ENCODE measurements at places on chromosomes 16 and 17.

DNA sequence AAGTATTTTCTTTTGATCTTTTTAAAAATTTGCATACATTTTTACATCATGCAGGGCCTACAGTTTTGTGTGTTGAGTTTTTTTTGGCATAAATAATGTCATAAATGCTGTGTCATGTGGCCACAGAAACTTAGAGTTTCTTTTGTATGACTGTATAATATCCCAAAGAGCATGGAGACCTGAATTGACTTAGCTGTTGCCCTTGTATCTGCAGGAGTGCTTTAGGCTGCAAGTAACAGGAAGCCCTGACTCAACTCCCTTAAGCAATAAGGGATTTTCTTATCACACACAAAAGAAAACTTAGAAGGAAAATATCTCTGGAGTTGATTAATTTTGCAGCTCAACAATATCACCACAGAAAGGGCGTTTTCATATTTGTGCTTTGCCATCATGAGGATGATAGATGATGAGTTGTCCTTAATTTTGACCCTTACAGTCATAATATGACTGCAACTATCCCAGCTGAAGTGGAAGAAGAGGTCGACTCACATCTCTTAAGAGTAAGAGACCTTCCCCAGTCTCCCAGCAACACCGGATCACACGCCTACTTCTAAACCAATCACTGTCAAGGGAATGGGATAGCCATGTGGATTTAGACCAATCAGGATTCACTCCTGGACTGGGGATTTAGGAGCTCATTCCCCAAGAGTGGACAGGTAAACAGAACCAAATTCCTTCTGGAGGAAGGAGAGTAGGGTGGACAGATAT lies 138.9 kb downstream of the GSG1L start:
- DNase-seq: no peak

- no peak for DNase-seq
Measured at GRCh38 chr17:33924104-33924503, 331.0 kb upstream of the CCL2 start.

DNA sequence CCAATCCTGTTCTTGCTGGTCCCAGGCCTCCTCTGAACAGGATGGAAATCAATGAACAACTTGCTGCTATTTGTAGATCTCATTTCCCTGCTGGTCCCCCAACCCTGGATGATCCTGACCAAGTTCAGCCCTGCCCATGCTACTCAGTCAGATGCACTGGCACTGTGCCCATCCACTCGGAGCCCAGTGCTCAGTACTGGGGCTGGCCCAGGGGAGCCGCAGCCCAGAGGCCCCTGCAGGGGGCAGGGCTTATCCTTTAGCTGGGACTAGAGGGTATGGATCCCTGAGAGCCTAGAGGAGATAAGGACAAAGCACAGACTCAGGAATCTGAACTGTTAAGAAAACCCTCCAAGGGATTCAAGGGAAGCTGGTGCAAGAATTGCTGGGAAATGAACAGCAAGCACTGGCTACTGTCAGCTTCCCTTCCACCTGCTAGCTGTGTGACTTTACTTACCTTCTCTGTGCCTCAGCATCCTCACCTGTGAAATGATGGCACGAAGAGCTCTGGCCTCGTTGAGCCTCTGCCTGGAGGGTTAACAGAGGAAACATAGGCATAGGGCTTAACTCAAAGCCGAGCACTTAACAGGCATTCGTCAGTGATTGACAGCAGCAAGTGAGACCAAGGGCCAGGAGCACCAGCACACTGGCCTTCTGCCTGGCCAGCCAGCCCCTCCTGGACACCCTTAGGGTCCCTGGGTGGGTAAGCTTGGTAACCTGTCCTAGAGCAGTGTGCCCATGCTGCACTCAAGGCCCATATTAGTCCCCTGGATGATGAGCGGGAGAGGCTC lies 29.8 kb upstream of the C1QL1 start:
- DNase-seq: no peak

DNA sequence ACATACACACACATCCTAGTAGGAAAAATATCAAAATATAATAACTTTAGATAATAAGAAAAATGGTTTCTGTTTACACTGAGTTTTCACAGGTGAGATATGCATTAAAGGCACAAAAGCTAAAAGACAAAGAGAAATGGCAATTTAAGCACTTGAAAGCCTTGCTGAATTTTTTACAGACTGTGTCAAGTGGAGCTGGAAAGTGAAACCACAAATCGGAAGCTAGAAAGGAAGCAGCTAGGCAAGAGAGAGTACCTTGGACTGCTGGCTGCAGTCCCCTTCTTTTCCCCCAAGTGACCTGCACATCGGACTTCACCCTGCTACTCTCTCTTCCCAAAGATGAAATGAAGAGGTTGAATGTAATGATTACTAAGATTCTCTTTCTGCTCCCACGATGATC lies 135.1 kb downstream of the CDH13 start:
- no peak for DNase-seq

DNA sequence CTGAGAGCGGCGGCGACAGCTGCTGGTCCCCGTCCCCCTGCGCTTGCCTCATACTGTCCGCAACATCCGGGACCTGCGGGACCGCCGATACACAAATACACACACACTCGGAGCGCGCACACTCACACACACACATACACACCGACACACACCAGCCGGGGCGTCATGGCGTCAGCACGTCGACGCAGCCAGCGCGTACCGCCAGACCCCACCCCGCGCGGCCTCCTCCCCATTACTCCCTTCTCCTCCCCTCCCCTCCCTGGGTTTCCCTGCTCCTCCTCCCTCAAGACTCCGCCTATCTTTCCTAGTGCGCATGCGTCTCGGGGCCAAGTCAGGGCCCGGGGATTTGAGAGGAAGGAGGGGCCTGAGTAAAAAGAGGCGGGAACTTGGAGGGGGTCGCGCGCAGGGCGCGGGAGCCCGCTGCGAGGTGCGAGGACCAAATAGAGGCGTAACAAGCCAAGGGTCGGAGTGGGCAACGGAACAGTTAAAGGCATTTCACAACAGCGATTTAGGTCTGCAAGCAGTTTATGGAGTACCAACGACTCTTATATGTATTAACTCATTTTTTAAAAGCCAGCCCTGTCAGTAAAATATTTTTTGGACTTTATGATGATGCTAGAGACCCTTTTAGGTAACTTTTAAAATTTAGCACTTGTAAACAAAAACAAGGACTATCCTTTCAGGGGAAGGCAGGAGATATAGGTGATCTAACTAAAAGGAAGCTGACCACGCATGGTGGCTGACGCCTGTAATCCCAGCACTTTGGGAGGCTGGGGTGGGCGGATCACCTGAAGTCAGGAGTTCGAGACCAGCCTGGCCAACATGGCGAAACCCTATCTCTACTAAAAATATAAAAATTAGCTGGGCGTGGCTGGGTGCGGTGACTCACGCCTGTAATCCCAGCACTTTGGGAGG lies at the start of gene SPOP:
SPOP (minus strand) TSS at position 165 of the 915 bp plus-strand sequence. CDS start 55,287 bp downstream, outside the sequence.
- DNase-seq: peak; percentile 94

GRCh38 chr17:47324224-47325020 lies 667 bp downstream of the EFCAB13 start:
- DNase-seq: no peak

GRCh38 chr16:87701078-87701460 lies 64.7 kb downstream of the KLHDC4 start:
- DNase-seq: no peak

- no peak for DNase-seq
Measured at GRCh38 chr17:14047591-14047990, 21.7 kb upstream of the COX10 start.

GRCh38 chr16:1182950-1183907 lies 30.3 kb downstream of the CACNA1H start:
- no peak for DNase-seq

GRCh38 chr16:68275611-68276191 lies 11.4 kb downstream of the SLC7A6 start:
- DNase-seq: no peak

- no peak for DNase-seq
Measured at GRCh38 chr17:31696703-31697325, 162.2 kb downstream of the COPRS start.

DNA sequence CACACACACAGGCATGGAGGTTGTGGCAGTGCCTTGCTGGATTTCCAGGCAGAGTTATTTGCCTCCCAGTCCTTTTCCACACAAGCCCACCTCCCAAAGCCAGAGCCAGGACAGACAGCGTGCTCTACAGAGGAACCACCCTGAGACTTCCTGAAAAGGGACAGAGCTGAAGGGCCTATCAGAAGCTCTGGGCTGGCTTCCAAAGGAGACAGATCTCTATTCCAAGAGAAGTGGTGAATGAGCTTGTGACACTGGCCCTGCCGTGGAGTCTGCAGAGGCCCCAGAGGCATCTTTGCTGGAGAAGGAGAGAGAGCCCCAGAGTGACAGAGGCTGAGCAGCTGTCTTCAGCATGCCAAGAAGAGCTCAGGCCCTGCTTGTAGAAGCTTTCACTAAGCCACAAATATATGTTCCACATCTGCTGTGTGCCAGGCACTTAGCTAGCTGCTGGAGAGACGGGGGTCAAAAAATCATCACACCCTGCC lies 8.3 kb upstream of the LPCAT2 start:
- DNase-seq: no peak

DNA sequence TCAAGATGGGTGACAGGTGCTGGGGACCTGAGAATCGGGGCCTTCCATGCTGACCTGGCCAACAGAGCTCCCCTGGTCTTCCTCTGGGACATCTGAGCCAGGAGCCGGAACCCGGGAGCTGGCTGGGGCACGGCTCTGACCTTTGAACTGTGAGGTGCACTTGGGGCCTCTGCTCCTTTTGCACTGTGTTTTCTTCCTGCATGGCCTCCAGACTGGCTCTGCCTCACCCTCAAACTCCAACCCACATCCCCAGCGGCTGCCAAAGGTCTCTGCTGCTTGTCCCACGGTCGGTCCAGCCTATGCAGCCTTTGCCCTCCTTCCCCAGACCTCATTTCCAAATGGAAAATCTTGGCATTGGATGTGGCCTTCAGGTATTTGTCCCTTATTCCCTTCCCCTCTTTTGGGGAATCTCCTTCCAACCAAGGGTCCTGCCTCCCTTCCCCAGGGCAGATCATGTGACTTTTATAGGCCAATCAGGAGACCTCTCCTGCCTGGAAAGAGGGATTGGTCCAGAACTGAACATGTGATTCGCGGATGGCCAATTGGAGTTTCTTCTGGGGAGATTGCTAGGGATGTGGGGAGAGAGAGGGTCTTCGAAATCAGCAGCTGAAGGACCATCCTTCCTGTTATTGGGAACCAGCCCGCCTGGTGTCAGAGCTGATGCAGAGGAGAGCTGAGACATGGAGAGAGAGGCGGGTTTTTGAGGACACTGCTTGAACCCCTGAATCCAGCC lies 117.9 kb downstream of the CYLD start:
- no peak for DNase-seq

GRCh38 chr16:48405907-48406306 lies 20.7 kb upstream of the SIAH1 start:
- DNase-seq: no peak

Measured in NCI-H2107 (cell line).